Ureter (tissue), 1 donor: ENCODE measurements at places on chromosomes 5 and 9.
A peak's percentile ranks its signal among the peaks of the same experiment; 100 is the strongest.

- DNase-seq, result no peak
Observed at GRCh38 chr5:133287500-133287899, 235.7 kb downstream of the HSPA4 start.

DNA sequence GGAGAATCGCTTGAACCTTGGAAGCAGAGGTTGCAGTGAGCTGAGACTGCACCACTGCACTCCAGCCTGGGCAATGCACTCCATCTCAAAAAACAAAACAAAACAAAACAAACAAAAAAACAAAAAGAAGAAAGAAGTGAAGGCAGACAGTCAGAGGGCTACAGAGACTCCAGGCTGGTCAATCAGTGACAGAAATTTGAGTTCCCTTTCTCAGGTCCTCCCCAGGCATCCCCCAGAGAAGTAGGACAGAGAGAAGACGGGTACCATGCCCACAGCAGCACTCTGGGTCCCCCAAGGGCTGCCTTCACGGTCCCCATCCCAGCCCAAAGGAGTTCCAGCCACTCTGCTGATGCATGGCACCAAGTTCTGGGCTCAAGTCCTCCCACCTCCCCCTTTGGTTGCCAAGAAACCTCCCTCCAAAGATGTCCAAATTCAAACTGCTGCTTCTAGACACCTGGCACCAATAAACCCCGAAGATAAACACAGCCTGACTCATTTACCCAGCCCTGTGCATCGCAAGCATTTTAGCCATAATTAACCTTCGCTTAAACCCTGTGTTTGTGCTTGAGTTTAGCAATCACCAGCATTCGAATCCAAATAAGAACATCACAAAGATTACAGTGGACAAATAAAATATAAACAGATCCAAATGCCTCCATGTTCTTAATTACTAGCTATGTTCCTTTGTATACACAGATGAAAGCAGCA lies 24.0 kb downstream of the SEMA4D start:
- DNase-seq, result no peak

- no peak for DNase-seq
Observed at GRCh38 chr9:109953813-109954497, 174.0 kb downstream of the PALM2AKAP2 start.

- DNase-seq, result no peak
Observed at GRCh38 chr9:29297592-29297991, 1724.3 kb upstream of the C9orf72 start.

GRCh38 chr5:18243846-18244245 lies 609.6 kb downstream of the TAF11L14 start:
- DNase-seq, result no peak

DNA sequence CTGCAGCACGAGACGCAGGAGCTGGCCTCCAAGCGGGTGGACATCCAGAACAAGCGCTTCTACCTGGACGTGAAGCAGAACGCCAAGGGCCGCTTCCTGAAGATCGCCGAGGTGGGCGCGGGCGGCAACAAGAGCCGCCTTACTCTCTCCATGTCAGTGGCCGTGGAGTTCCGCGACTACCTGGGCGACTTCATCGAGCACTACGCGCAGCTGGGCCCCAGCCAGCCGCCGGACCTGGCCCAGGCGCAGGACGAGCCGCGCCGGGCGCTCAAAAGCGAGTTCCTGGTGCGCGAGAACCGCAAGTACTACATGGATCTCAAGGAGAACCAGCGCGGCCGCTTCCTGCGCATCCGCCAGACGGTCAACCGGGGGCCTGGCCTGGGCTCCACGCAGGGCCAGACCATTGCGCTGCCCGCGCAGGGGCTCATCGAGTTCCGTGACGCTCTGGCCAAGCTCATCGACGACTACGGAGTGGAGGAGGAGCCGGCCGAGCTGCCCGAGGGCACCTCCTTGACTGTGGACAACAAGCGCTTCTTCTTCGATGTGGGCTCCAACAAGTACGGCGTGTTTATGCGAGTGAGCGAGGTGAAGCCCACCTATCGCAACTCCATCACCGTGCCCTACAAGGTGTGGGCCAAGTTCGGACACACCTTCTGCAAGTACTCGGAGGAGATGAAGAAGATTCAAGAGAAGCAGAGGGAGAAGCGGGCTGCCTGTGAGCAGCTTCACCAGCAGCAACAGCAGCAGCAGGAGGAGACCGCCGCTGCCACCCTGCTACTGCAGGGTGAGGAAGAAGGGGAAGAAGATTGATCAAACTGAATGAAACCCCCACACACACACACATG lies 654 bp downstream of the PURA start:
- DNase-seq, result peak; percentile 57

DNA sequence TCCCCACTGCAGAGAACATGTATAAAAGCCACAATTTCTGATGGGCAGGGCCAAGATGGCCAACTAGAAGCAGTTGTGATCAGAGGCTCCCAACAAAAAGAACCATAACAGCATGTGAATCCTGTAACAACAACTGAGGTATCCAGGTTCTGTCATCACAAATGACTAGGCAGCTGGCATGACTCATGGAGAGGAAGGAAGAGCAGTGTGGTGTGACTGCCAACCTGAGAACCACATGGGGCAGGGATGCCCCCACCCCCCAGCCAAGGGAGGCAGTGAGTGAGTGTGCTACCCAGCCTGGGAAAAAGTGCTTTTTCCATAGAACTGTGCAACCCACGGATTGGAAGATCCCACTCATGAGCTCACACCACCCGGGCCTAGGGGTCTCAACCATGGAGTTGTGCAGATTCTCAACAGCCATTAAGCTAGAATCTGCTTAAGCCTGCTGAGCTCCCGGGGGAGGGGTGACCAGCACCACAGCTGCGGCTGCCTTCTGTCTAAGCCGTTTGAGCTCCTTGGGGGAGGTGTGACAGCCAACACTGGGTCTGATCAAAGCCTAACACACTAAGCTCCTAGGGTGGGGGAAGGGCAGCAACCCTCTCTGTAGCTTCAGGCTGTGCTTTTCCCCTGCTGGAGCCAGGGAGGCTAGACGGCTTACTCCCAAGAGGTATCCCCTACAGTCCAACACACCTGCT lies 80.1 kb upstream of the DMAC1 start:
- DNase-seq, result no peak

DNA sequence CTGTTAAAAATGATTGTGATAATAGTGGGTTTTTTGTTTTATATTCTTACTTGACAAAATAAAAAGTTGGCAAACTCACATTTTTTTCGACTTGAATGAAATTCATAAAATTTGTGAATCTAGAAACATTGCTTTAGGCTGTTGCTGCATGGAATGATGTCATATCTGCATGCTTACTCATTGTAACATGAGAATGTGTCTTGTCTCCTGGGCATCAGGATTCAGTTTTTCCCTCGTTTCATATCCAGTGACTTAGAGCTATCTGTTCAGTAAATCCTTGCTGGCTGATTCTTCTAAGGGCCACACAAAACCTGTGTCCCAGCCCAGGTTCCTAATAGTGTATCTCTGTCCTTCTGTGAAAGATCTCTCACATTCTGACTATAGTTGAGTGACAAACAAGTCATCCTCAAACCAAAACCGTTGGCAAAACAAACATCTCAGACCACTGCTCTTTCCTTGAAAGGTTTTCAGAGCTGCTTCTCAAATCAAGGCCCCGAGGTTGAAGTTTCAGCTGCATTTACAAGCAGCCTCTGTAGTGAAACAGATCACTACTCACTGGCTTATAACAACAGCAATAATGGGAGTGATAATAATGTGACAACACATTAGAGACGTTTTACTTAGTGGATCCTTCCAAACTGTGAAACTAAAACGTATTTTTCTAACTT lies 95.0 kb downstream of the NPR3 start:
- DNase-seq, result no peak

DNA sequence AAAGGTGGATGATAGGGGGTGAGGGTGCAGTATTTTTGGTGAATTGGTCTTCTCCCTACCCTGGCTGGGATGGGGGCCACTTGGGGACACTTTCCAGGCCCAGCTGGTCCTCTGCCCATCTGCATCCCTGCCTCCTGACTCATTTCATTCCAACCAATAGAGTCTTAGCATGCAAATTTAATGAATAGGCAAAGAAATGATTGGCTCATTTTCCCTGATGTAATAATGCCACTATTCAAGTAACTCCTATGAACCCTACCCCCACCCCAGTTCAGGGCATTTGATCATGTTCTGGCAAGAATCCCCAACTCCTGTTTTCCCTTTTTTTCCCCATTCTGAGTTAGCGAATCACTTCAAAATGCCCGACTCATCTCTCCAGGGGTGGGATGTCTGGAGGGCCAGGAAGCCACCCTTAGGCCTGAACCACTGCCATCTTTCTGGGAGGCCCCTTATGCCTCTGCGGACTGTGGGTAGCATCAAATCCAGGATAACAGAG lies 56.7 kb downstream of the PCDH1 start:
- DNase-seq, result no peak
